ENCODE measurements at places on chromosomes 7 and 10.

GRCh38 chr10:26843736-26844135 is 17.0 kb downstream of the ABI1 start:
- DNase-seq, result no peak

- no peak for DNase-seq
These were observed 120.9 kb upstream of the ZNF438 start for GRCh38 chr10:31152421-31153135.

GRCh38 chr10:95896071-95896850 is 11.5 kb upstream of the CC2D2B start:
- DNase-seq, result no peak

DNA sequence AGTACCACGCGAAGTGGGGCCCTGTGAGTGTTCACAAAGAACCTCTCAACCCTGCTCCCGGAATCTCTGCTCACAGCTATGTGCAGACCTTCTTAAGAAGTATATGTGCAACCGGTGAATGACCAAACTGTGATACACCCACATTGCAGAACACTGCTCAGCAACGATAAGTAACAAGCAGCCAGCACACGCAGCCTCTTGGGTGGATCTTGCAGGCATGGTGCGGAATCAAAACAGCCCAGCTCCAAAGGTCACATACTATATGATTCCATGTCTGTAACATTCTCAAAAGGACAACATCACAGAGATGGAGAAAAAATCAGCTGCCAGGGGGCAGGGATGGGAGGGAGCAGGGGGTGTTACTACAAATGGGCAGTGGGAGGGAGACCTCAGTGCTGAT is 101.6 kb downstream of the DLG5 start:
- DNase-seq, result no peak

GRCh38 chr7:139041378-139042085 is 5.7 kb upstream of the ZC3HAV1L start:
- no peak for DNase-seq

GRCh38 chr10:122164023-122164601 is 107.0 kb upstream of the BTBD16 start:
- DNase-seq, result no peak

DNA sequence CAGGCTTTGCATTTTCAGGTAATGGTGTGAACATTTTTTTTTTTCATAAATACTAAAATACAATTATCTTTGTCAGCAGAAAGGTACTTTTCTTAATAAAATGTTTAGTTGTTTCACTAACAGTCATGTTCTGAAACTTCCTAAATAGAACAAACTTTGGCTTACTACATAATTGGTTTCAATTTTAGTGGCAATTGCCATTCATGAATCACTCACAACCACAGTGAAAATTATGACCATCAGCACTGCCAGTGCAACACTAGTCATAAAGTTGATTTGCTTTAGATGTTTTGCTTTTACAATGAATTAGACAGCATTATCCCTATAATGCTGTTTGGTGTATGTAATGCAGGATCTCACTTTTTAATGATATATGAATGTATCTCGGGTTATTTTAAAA is 297.6 kb upstream of the PLXDC2 start:
- DNase-seq, result no peak

DNA sequence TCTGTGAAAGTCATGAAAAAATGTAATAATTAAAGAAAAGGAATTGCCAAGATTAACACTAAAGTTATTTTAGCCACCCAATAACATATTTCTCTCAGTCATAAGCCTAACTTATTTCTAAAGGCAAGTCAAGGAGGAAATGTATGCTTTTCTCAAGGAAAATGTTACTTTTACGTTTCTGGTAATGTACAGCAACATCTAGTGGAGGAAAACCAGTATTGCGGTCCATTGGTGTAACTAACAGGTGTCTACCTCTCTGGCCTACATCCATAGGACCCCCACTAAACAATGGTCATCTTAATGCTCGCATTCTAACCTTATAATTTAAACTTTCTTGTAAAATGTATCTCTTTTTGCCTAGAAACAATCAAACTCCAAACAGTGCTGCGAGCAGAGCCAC is 437.5 kb downstream of the KIF20B start:
- no peak for DNase-seq

GRCh38 chr7:28520074-28521015 is 108.0 kb downstream of the CREB5 start:
- no peak for DNase-seq

GRCh38 chr7:146864644-146865043 is 748.0 kb downstream of the CNTNAP2 start:
- no peak for DNase-seq

GRCh38 chr7:2201686-2202360 is 30.9 kb downstream of the MAD1L1 start:
- no peak for DNase-seq

DNA sequence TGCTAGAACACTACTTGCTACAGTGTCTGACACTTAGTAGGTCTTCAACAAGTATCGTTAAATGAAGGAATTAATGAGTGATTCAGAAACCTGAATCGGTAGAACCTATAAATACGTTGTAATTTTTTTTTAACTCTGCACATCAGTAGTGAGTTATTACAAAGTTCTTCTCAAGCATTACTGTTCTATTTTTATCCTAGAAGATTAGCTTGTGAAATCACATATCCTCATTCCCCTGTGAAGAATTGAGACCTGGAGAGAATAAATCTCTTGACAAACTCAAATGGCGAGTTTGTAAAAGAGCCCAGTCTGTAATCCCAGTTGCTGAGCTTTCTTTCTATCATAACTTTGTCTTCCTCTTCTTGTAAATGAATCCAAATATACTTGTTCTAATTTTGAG is 34.7 kb downstream of the HYAL4 start:
- DNase-seq, result no peak

DNA sequence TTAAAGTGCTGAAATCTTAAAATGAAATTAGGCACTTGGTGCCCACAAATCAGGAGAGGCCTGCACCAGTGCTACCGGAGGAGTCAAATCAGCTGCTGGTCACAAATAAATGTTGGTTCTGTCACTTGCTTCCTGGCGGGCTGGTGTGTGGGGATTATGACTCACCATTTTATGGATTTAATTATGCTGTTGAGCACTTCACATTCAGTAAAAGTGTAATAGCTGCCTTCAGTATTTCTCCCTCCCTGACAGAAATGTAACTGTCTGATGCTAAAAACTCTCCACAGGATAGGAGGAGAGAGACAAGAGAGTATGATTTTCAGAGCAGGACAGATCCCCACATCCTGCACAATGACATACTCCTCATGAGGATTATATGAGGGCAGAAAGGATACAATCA is 186.0 kb downstream of the JAZF1 start:
- DNase-seq, result no peak

DNA sequence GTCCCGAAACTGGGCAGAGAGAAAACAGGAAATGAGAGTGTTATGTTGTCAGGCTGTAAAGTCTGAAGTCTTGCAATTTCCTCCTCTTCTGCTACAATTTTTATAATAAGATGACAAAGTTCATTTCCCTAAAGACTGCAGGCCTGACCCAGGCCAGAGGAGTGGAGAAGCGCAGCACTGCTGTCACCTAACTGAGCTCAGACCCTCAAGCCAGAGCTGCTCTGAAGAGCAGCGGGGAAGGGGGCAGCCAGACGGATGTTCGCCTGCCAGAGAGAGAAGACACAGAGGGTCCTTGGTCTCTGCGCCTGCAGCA is 12.6 kb upstream of the AOAH start:
- no peak for DNase-seq

GRCh38 chr7:43303740-43304241 is 191.3 kb downstream of the HECW1 start:
- DNase-seq, result no peak

GRCh38 chr7:87414794-87415188 is 60.7 kb downstream of the ABCB4 start:
- DNase-seq, result no peak

GRCh38 chr7:78015574-78016260 is 217.1 kb downstream of the PHTF2 start:
- DNase-seq, result no peak

DNA sequence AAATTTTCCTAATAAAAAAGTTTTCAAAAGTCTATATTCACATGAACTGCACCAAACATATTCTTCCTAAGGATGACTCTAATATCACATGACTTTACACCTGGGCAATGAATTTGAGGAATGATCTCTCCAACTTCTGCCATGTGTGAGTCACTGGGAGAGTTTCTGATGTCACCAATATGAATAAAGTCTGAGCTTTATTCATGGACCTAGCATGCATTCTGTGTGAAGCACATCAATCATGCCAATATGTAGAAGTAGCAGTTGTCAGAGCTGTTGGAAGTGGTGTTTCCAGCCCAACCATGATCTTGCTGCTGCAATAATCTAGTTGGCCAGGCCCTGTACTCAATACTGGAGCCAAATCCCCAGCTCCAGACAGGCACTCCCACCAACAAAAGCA is 91.7 kb upstream of the IFRD1 start:
- no peak for DNase-seq

GRCh38 chr10:90751107-90751997 is 106.5 kb downstream of the HTR7 start:
- no peak for DNase-seq

DNA sequence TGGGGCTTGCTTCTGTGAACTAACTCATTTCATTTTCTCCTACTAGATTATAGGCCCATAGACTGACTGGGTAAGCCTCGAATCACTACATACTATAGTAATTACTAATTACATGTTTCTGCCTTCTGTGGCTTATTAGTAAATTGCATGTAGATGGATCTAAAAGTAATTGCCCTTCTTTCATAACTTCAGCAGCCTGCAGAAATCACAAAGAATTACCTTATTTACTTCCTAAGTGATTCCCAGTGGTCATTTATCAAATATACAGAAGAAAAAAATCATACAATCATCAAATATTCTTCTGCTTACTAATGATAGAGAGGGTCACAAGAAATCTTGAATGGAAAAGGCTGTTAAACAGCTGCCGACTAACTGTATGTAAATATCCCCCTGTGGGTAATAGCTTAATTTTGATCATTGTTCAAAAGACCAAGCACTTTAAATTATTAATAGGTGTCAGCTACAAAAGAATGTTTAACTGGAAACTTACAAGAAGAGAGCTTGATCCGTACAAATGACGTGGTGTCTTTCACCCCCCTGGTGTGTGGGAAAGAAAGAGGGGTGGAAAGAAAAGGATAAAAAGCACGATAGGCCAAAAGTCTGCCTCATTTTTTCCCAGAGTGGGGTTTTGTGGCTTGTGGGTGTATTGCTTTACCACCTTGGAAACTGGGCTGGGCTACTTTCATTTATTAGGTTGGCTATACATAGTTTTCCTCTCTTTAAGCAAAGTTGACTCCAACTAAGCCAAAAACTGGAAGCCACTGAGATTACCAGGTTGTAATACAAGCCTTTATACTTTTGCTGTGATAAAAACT is 361.8 kb upstream of the ZMIZ1 start:
- DNase-seq, result no peak

DNA sequence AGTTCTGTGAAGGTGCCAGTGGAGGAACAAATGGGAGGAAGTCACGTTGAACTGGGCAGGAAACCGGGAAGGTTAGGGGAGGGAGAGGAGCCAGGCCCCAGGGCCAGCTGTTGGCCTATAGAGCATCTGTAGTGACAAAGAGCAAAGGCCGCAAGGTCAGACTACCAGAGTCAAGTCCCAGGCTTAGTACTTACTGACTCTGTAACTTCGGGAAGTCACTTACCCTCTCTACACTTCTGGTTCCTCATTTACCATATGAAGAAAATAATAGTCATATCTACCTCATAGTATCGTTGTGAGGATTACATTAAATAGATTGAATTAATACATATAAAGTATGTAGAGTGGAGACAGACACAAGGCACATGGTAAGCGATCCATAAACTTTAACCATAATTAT is 101.8 kb upstream of the FZD1 start:
- no peak for DNase-seq

- no peak for DNase-seq
These were observed 107.9 kb downstream of the ACTR3B start for GRCh38 chr7:152867502-152867874.

DNA sequence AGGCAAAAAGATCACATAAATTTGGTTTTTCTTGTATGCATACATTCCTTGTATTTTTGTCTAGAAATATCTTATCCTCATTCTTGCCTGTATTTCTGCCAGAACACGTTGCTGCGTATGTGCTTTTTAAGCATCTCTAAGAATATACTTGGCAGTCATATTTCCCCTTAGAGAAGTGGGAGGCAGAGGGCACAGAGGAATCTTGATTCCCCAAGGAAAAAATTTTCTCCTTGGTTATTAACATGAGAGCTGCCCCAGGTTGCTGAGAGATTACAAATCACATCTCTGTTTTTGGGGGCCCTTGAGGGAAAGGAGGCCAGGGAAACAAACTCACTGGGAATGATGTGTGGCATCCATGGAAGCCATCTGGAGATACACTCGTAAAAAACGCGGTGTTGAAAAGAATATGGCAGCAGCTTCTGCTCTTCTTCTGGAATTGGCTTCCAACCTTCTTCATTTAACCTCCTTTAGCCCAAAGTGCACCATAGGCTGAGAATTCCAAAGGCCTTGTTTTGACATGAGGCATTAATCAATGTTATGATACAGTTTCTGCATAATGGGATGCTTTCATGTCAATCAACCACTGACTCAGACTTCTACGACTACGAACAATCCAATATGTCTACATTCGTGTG is 684.3 kb upstream of the SORCS1 start:
- no peak for DNase-seq

GRCh38 chr10:100346351-100346764 is 675 bp upstream of the SCD start:
- peak; percentile 79 for DNase-seq

- no peak for DNase-seq
These were observed 69.1 kb upstream of the LANCL2 start for GRCh38 chr7:55296070-55296469.

GRCh38 chr7:12584930-12585329 is 14.4 kb downstream of the SCIN start:
- DNase-seq, result no peak

DNA sequence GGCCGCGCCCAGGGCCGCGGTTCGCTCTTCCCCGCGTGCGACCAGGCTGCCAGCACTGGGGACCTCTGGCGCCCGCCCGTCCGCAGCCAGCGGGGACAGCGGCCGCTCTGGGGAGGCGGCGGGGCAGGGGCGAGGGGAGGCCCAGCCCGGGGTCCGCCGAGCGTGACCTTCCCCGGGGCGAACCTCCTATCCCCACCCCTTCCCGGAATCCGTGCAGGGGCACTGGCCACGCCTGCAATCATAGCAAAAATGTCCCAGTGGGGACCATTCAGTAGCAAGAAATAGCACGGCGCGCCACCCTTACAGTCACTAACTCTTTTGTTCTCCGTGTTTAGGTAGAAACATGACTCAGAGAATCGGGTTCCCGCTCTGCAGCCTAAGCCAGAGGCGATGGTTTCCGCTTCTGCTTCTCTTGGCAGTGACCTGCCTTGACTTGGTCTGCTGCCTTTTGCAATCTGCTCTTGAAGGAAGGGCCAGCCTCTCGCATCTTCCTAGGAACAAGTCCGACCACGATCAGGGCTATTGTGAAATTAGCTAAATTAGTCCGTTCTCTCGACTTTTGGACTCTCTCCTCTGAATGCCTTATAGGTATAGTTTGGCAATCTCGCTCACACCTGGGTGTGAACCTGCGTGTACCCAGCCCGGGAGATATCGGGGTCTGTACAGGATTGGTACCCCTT is 79.3 kb upstream of the ACBD5 start:
- no peak for DNase-seq

- no peak for DNase-seq
These were observed 1.6 kb upstream of the TEX36 start for GRCh38 chr10:125684581-125684980.

GRCh38 chr7:24707988-24708615 is 49.2 kb downstream of the GSDME start:
- DNase-seq, result no peak

- DNase-seq, result no peak
These were observed 164.1 kb upstream of the CDCA7L start for GRCh38 chr7:22109761-22110160.
